ENCODE measurements at places on chromosomes 1 and 21.

GRCh38 chr21:15839026-15839425 is 109.2 kb downstream of the USP25 start:
- DNase-seq: no peak

- no peak for DNase-seq
Measured at GRCh38 chr1:10286244-10286643, 75.9 kb downstream of the KIF1B start.

GRCh38 chr1:151897991-151898431 is 11.3 kb downstream of the THEM4 start:
- DNase-seq: no peak

GRCh38 chr1:221940631-221941030 is 198.7 kb upstream of the DUSP10 start:
- DNase-seq: no peak

- DNase-seq: no peak
Measured at GRCh38 chr1:1911350-1912041, 3.6 kb upstream of the CALML6 start.

DNA sequence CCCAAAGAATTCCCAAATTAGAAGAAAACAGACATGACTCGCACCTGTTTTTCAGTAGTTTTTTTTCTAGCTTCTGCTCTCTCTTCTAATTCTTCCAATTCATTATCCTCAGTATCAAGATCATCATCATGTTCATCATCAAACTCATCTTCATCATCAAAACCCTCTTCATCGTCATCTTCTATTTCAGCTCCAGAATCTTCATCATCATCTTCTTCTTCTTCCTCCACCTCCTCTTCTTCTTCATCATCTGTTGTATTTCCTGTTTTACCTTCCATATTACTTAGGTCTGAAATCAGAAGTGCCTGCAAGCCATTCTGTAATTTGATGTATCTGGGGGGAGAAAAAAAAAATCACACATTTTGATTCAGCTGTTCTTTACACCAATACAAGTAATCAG is 38.3 kb downstream of the NRDC start:
- no peak for DNase-seq

Data from NCI-H2029 treated with DMSO at 0.1 percent for 48 hours (cell line).